ENCODE measurements at places on chromosomes 1 and 21. TPM values are rescaled to one million over a fixed set of nuclear protein-coding genes. Genes with fewer than 3 reads are reported as not detected.

The CADM3 gene
- total RNA-seq, result 4.0 TPM

The RAB25 gene
- not detected for total RNA-seq

The GJA9 gene
- total RNA-seq, result not detected

The PTGER3 gene
- 0.52 TPM for total RNA-seq

The SON gene
- total RNA-seq, result 105 TPM

The FCAMR gene
- total RNA-seq, result not detected

The FH gene
- total RNA-seq, result 170 TPM

The TGFB2 gene
- 4.3 TPM for total RNA-seq

The HPDL gene
- total RNA-seq, result not detected

The GRHL3 gene
- total RNA-seq, result 0.24 TPM

The VWA5B1 gene
- 0.43 TPM for total RNA-seq

The LRRN2 gene
- total RNA-seq, result 6.6 TPM

The FHAD1 gene
- not detected for total RNA-seq

The CELA2A gene
- total RNA-seq, result not detected

The COL8A2 gene
- total RNA-seq, result 3.5 TPM

The MTHFR gene
- total RNA-seq, result 53.9 TPM

The RBP7 gene
- 31.4 TPM for total RNA-seq

The BEST4 gene
- total RNA-seq, result not detected

The SNX7 gene
- 17.7 TPM for total RNA-seq

The GLIS1 gene
- 0.22 TPM for total RNA-seq

The TLCD4 gene
- total RNA-seq, result 42.3 TPM

The SLAMF1 gene
- 0.11 TPM for total RNA-seq

The OR6Y1 gene
- not detected for total RNA-seq

The OR2T11 gene
- not detected for total RNA-seq

The RGS16 gene
- total RNA-seq, result 2.2 TPM

The COPA gene
- total RNA-seq, result 96.1 TPM

The GFI1 gene
- 0.30 TPM for total RNA-seq

The KRTAP7-1 gene
- total RNA-seq, result not detected

The ITGB2 gene
- 16.7 TPM for total RNA-seq

The HUNK gene
- 2.0 TPM for total RNA-seq

The GBP3 gene
- 10.4 TPM for total RNA-seq

The BMP8A gene
- total RNA-seq, result 3.2 TPM

The CROCC gene
- 10.0 TPM for total RNA-seq

The CR1 gene
- total RNA-seq, result 0.59 TPM

The POLR3C gene
- total RNA-seq, result 19.5 TPM

The OR2T33 gene
- not detected for total RNA-seq

The HRNR gene
- not detected for total RNA-seq

The PLPPR4 gene
- total RNA-seq, result 0.51 TPM

The IVL gene
- not detected for total RNA-seq

The USH2A gene
- 2.4 TPM for total RNA-seq

The CD53 gene
- total RNA-seq, result 7.0 TPM

The PPIH gene
- 18.2 TPM for total RNA-seq

The PLEKHO1 gene
- 77.4 TPM for total RNA-seq

The CENPS gene
- total RNA-seq, result 1.9 TPM

Data from right atrium auricular region (tissue), 2 donors.